ENCODE measurements at places on chromosomes 12 and 14. TPM values are rescaled to one million over a fixed set of nuclear protein-coding genes. Genes with fewer than 3 reads are reported as not detected.

The SIX6 gene
- not detected for total RNA-seq

The FUT8 gene
- 15.7 TPM for total RNA-seq

The RPGRIP1 gene
- 0.60 TPM for total RNA-seq

The SELPLG gene
- 4.9 TPM for total RNA-seq

The MED6 gene
- 16.7 TPM for total RNA-seq

The GZMB gene
- total RNA-seq = 1.8 TPM

The ZDHHC22 gene
- not detected for total RNA-seq

DNA sequence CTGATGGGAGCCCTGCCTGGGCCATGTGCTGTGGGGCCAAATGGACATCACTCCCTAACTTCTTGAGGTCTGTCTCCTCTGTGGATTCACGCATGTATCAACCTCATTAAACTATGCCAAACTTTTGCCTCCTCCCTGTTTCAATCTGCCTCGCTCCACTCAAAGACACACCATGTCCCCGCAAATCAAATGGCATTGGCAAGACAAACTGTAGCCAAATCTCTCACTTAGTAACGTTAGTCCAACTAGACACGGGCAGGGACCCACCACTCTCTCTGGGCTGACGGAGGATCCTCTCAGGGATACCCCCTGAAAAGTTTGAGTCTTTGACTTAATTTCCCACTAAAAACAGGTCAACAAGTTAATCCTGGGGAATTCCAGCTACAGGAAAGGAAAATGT lies 8.0 kb downstream of the ZBTB39 start:
- DNase-seq = no peak

DNA sequence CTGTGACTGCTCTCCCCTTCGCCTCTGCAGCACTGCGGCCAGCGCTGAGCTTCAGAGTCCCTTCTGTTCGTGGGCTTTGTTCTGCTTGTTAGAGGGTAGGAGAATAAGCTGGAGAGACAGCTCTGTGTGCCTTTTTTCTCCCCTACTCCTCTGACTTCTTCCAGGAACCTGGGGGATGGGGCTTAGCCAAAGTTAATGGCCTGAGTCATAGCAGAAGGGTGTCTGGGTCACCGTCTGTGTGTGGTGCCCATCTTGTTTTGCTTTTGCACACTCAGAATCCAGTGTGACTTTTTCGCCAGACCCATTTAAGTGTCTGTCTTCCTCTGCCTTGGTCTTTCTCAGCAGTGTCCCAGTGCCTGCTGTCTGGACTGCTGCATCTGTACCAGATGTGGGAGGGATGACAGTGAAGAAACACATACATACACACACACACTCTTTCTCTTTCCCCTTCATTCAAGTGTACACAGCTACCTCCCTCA lies 3.0 kb downstream of the KIF5A start:
- DNase-seq = no peak

DNA sequence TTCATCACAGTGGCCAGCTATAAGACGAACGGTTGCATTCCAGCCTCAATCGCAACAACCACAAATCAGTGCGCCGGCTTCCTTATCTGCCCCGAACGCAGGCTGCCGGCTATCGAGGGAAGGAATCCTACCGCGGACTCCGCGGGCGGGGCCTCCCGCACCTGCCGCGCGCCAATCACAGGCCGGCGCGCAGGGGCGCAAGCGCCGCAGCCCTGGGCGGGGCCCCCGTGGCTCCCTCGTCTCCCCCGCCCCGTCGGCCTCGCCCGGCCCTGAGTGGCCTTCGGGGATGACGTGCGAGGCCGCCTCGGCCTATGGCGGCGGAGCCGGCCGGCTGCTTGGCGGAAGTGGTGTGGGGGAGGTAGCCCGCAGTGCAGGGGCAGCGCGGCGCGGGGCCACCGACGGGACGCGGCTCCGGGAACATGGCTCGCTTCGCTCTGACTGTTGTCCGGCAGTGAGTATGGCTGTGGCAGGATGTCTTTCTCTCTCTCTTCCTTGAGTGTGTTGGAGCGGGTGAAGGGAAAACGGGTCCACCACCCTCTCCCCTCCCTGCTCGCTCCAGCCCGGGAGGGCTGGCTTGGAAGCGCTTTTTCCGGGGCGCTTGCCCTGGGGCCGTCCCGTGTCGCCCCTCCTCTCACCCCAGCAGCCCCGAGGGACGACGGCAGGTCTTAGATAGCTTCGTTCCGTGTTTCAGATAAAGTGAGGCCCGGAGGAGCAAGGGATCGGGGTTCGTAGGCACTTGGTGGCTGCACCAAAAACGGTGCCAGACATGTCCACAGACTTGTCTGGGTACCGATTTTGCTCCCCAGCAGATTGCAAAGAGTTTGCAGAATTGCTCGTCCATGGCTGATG lies at the start of gene TIGAR:
TSS of gene TIGAR (plus strand) at position 361 of the 849 bp plus-strand sequence. CDS start at position 420, 59 bp downstream.
- peak; percentile 98 for DNase-seq

- DNase-seq = no peak
Measured at GRCh38 chr12:38541849-38542248, 225.3 kb downstream of the ALG10B start.
